NCI-H510A (cell line): ENCODE measurements at places on chromosomes 3 and 15.

GRCh38 chr3:9291821-9292410, 42.5 kb upstream of the SRGAP3 start:
- DNase-seq = no peak

DNA sequence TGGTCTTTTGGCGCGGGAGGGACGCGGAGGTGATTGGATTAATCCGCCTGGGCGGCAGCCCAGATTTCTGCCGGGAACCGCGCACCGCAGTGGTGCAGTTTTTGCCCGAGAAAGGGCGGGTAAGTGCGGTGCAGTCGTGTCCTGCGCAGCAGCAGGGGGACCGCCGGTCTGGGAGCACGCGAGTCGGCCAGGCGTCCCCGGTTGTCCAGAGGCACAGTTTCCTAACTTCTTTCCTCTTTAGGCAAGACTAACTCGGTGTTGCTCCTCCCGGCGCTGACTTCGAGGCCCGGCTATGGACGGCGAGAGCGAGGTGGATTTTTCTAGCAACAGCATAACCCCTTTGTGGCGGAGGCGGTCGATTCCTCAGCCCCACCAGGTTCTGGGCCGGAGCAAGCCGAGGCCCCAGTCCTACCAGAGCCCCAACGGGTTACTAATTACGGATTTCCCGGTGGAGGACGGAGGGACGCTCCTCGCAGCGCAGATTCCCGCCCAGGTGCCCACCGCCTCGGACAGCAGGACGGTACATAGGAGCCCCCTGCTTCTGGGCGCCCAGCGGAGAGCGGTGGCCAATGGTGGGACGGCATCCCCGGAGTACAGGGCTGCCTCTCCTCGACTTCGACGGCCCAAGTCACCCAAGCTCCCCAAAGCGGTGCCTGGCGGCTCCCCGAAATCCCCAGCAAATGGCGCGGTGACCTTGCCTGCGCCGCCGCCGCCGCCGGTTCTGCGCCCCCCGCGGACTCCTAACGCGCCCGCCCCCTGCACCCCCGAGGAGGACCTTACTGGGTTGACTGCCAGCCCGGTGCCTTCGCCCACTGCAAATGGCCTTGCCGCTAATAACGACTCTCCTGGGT, 736 bp downstream of the ARHGEF26 start:
- DNase-seq = no peak

DNA sequence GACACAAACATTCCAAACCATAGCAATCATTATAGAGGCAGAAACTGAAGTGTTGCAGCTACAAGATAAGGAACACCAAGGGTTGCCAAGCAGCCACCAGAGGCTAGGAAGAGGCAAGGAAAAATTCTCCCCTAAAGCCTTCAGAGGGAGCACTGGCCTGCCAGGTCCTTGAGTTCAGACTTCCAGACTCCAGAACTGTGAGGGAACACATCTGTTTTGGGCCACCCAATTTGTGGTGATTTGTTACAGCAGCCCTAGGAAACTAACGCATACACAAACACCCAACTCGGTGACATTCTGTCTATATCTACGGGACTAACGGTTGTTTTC, 54.6 kb downstream of the MB21D2 start:
- no peak for DNase-seq

DNA sequence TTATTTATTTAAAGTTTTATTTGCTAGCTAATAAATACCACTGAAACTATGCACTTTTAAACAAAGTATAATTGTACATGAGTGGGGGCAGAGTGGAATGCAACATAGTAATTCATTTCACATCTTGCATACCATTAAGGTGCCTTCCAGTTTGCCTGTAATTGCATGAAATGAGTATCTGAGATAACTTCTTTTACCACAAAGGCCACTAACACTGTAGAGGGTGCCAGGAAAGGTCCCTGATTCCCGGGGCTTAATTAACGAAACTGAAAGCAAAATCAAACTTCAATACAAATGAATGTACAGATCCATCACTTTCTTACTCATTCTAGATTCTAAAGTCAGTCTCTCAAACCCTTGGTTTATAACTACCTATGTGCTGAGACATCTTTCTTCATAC, 2.1 kb downstream of the CD47 start:
- DNase-seq = no peak

- DNase-seq = no peak
Observed at GRCh38 chr3:48832684-48833083, 15.0 kb downstream of the PRKAR2A start.

- DNase-seq = no peak
Observed at GRCh38 chr3:46952813-46953212, 23.7 kb downstream of the CCDC12 start.

GRCh38 chr3:45858809-45859543, 17.1 kb upstream of the LZTFL1 start:
- no peak for DNase-seq

- no peak for DNase-seq
Observed at GRCh38 chr3:158221426-158221825, 111.5 kb downstream of the RSRC1 start.

DNA sequence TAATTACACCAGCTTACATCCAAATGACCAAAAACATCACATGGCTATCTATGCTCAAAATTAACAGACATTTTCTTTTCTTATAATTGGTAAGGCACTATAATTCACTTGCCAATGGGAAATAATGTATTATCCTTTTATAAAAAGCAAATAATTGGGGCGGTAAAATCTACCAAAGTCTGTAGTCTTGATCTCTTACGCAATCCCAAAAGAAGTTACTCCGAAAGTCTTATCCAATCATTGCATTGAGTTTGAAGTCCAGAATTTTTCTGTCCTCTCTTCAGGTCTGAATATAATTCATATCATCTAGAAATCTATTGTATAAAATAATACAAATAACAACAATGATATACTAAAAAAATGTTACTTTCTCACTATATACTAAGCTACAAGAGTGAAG, 273.3 kb upstream of the CADM2 start:
- no peak for DNase-seq
